ENCODE measurements at places on chromosomes 7 and 10.

DNA sequence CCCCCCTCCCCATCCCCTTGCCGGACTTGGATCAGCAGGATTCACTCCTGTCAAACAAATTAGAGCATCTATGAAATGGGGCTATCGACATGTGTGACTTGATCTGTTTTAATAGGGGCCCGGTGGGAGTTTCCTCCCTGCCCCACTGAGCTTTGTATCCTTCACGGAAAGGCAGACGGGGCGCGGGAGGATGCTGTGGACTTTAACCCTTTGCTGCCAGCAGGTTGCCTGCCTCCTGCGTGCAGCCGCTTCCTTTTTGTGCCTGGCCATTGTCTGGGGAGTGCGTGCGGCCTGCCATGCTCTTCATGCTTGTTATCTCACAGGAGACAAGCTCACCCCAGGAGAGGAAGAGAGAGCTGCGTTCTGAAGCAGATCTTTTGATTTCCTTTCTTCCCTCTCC is 512.8 kb upstream of the GALNT17 start:
- no peaks in the 10 kb centered on the region for H3K27me3 ChIP-seq
- H3K4me3 ChIP-seq, result no peak overlapping the region
- DNase-seq, result no peak
- H3K4me1 ChIP-seq, result no peaks in the 10 kb centered on the region

DNA sequence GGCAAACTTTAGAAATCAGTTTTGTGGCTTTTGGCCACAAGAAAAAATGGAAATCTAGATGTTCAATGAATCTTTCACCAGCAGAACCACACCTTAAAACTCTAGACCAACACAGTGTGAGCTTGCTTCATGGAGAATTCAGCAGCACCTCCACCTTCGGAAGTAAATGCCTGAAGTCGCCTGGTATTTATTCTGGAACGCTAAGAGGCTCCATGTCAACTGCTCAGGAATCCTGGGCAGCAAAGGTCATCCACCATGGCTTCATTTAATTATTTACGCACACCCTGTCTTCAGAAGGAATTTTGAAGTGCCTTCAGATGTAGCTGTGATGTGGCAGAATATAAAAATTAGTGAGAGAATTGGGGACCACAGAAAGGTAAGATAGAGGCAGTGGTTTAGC is 167.7 kb downstream of the GFRA1 start:
- no peak for DNase-seq
- no peaks in the 10 kb centered on the region for H3K4me1 ChIP-seq
- H3K27me3 ChIP-seq, result no peaks in the 10 kb centered on the region
- H3K4me3 ChIP-seq, result no peak overlapping the region

DNA sequence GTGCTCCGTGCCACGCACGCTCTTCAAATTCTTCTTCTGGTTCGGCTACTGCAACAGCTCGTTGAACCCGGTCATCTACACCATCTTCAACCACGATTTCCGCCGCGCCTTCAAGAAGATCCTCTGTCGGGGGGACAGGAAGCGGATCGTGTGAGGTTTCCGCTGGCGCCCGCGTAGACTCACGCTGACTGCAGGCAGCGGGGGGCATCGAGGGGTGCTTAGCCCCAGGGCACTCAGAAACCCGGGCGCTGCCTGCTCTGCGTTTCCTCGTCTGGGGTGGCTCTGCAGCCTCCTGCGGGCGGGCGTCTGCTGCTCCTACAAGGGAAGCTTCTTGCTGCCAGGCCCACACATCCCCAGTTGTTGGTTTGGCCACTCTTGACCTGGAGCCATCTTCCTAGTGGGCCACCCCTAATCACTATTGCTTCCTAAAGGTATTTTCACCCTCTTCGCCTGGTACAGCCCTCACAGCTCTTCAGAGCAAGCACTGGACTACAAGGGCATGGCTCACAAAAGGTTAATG is 2.5 kb downstream of the ADRA2A start:
- H3K4me1 ChIP-seq, result peaks cover 11% of the 10 kb centered on the region
- no peak for DNase-seq
- peaks cover 46% of the 10 kb centered on the region for H3K27me3 ChIP-seq
- H3K36me3 ChIP-seq, result no peaks in the 10 kb centered on the region
- H3K27ac ChIP-seq, result no peak overlapping the region

DNA sequence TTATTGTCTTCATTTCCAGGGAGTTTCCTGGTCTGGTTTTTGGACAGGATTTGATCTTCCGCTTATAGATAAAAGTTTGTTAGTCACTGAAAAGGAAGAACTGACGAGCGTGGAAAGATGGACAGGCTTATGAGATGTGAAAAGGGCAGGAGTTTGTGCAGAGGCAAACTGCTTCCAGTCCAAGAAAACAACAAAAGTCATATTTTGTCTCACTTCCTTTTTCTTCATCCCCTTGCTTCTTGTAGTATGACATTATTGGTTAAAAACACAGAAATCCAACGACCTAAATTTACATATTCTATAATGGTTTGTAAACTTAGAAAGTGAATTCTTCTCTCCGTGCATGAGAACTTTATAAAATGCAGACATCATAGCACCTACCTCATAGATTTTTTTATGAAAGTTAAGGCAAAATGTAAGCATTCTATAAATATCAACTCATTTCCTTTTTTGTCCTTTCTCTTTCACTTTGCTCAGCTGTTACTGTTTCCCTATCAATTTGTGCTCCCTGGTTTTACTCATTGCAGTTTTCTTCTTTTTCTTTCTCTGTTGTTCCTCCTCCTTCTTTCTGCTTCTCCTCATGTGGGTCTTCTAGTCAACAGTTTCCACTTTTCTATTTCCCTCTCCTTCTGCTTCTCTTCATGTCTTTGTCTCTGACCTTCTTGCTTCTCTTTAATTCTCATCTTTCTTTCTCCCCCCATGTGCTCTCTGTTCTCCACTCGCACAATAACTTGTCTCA is 370.2 kb downstream of the ARL4A start:
- H3K4me1 ChIP-seq, result peaks cover 21% of the 10 kb centered on the region
- H3K27me3 ChIP-seq, result no peaks in the 10 kb centered on the region
- peak overlapping the region; percentile 61 for H3K4me3 ChIP-seq
- peaks cover 6% of the 10 kb centered on the region for H3K36me3 ChIP-seq

- no peak overlapping the region for H3K27ac ChIP-seq
- peaks cover 6% of the 10 kb centered on the region for H3K27me3 ChIP-seq
- H3K4me3 ChIP-seq, result no peak overlapping the region
These were observed 204.6 kb downstream of the HECW1 start for GRCh38 chr7:43317075-43317474.

- peaks cover 36% of the 10 kb centered on the region for H3K27me3 ChIP-seq
- H3K27ac ChIP-seq, result no peak overlapping the region
- DNase-seq, result no peak
- H3K4me3 ChIP-seq, result no peak overlapping the region
- H3K36me3 ChIP-seq, result no peaks in the 10 kb centered on the region
These were observed 92.4 kb upstream of the LEP start for GRCh38 chr7:128148676-128149075.

DNA sequence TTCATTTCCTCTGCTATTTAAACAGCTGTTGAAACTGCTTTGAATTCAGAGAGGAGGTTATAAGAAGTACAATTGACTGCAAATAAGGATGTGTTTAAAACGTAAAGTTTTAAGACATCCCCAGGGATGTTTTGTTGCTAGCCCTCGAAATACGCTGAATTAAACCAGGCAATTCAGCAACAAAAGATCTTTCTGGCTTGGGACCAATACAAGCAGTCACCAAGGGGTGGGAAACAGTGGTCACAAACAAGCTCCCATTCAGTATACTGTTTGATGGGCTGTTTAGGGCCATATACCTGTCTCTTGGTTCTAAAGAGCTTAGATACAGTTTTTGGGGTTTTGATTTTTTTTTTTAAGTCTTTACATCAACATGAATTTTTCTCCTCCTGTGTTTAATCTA is 446.3 kb upstream of the POT1 start:
- no peak for DNase-seq
- H3K36me3 ChIP-seq, result no peaks in the 10 kb centered on the region
- no peaks in the 10 kb centered on the region for H3K27me3 ChIP-seq

DNA sequence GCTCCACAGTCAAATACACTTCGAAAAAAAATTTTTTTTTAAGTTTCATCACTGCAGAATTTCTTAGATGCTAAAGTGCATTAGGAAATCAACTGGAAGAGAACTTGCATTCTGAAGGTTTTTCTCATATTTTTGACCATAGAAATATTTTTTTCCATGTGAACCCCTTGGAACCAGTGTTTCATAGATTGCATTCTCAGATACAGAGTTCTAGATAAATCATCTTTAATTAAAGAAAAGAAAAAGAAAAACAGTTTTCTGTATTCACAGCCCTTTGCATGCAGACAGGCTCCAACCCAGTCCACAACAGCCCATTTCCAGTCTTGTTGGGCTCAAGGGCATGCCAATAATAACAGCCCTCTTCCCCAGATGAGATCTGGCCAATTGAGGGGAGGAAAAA is 75.5 kb upstream of the RPA3 start:
- H3K27ac ChIP-seq, result no peak overlapping the region
- H3K4me1 ChIP-seq, result peaks cover 27% of the 10 kb centered on the region
- H3K4me3 ChIP-seq, result no peak overlapping the region

- H3K36me3 ChIP-seq, result no peaks in the 10 kb centered on the region
- no peak overlapping the region for H3K27ac ChIP-seq
- no peak for DNase-seq
- H3K4me1 ChIP-seq, result no peaks in the 10 kb centered on the region
- H3K4me3 ChIP-seq, result no peak overlapping the region
These were observed 88.1 kb upstream of the FOXI2 start for GRCh38 chr10:127648885-127649284.

GRCh38 chr7:91503934-91504555 is 239.8 kb downstream of the FZD1 start:
- no peak overlapping the region for H3K27ac ChIP-seq
- H3K4me3 ChIP-seq, result no peak overlapping the region
- no peaks in the 10 kb centered on the region for H3K36me3 ChIP-seq
- no peaks in the 10 kb centered on the region for H3K27me3 ChIP-seq
- no peaks in the 10 kb centered on the region for H3K4me1 ChIP-seq
- no peak for DNase-seq

DNA sequence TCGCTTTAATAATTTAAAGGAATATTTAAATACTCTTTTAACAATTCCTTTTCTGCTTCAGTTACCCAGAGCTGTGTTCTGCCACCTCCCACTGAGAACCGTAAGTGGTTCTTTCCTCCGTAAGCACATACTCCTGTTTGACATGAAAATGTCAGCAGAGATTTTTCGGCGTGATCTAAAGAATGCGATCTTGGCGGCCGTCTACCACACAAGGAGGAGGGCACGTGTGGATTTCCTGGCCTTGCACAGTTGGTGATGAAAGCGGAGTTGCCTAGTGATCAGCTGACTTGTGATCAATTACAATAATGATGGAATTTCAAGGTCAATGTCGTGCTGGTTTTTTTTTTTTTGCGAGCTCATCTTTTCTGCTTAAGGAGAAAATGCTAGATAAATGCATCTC is 35.6 kb upstream of the INSIG1 start:
- no peaks in the 10 kb centered on the region for H3K36me3 ChIP-seq
- no peak for DNase-seq
- peaks cover 1% of the 10 kb centered on the region for H3K4me1 ChIP-seq
- H3K27ac ChIP-seq, result no peak overlapping the region
- peaks cover 12% of the 10 kb centered on the region for H3K27me3 ChIP-seq
- no peak overlapping the region for H3K4me3 ChIP-seq

GRCh38 chr10:102919992-102920739 is 2.1 kb downstream of the CNNM2 start:
- no peak for DNase-seq
- no peak overlapping the region for H3K27ac ChIP-seq
- H3K4me1 ChIP-seq, result peaks cover 59% of the 10 kb centered on the region
- peaks cover 3% of the 10 kb centered on the region for H3K27me3 ChIP-seq
- peaks cover 7% of the 10 kb centered on the region for H3K36me3 ChIP-seq

GRCh38 chr10:97843281-97843671 is 6.4 kb upstream of the GOLGA7B start:
- H3K4me3 ChIP-seq, result no peak overlapping the region
- DNase-seq, result no peak
- H3K27me3 ChIP-seq, result peaks cover 4% of the 10 kb centered on the region
- no peak overlapping the region for H3K27ac ChIP-seq
- no peaks in the 10 kb centered on the region for H3K36me3 ChIP-seq
- peaks cover 16% of the 10 kb centered on the region for H3K4me1 ChIP-seq

GRCh38 chr10:1402016-1402770 is 335.1 kb downstream of the ADARB2 start:
- peak; percentile 9 for DNase-seq
- no peaks in the 10 kb centered on the region for H3K27me3 ChIP-seq
- H3K4me3 ChIP-seq, result no peak overlapping the region
- H3K4me1 ChIP-seq, result no peaks in the 10 kb centered on the region

GRCh38 chr7:134567368-134567767 is 18.5 kb downstream of the AKR1B15 start:
- no peaks in the 10 kb centered on the region for H3K36me3 ChIP-seq
- DNase-seq, result no peak
- H3K4me3 ChIP-seq, result no peak overlapping the region
- no peaks in the 10 kb centered on the region for H3K4me1 ChIP-seq

DNA sequence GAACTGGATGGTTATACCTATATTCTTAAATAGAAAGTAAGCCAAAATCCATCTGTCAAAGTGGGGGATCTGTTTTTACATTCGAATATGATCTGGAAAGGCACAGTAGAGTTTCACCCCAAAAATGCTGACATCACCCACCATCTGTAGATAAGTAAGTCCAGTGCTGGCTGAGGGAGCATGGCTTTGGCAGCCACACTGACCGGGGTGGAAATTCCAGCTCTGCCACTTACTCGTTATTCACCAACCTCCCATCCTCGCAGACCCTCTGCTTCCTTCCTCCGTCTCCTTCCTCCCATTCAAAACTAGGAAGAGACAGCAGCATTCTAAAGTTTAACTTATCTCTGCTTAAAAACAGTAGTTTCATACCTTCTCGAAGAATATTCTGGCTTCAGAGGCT is 84.9 kb upstream of the GATA3 start:
- peaks cover 19% of the 10 kb centered on the region for H3K36me3 ChIP-seq
- H3K27ac ChIP-seq, result no peak overlapping the region
- no peaks in the 10 kb centered on the region for H3K4me1 ChIP-seq
- no peaks in the 10 kb centered on the region for H3K27me3 ChIP-seq
- no peak for DNase-seq

GRCh38 chr7:117385363-117386109 is 41.8 kb downstream of the ASZ1 start:
- no peaks in the 10 kb centered on the region for H3K27me3 ChIP-seq
- H3K36me3 ChIP-seq, result no peaks in the 10 kb centered on the region
- H3K4me1 ChIP-seq, result no peaks in the 10 kb centered on the region
- no peak overlapping the region for H3K27ac ChIP-seq

- H3K4me3 ChIP-seq, result no peak overlapping the region
- peaks cover 11% of the 10 kb centered on the region for H3K4me1 ChIP-seq
- H3K27me3 ChIP-seq, result no peaks in the 10 kb centered on the region
- no peak for DNase-seq
- no peak overlapping the region for H3K27ac ChIP-seq
These were observed 25.8 kb downstream of the AKR1E2 start for GRCh38 chr10:4851846-4852245.
